ENCODE measurements at places on chromosomes 2 and 18.

- DNase-seq = no peak
Measured at GRCh38 chr2:34416856-34417255, 817.8 kb upstream of the FAM98A start.

GRCh38 chr18:34942276-34942675 is 98.9 kb upstream of the MAPRE2 start:
- DNase-seq = no peak

GRCh38 chr2:66434679-66435548 is at the start of gene MEIS1:
Gene MEIS1 (plus strand): TSS chr2:66435125. CDS start chr2:66435857, 732 bp downstream.
- no peak for DNase-seq

GRCh38 chr2:232239951-232240681 is 138.4 kb upstream of the ALPP start:
- DNase-seq = no peak

- no peak for DNase-seq
Measured at GRCh38 chr2:149483004-149483605, 104.5 kb downstream of the MMADHC start.

DNA sequence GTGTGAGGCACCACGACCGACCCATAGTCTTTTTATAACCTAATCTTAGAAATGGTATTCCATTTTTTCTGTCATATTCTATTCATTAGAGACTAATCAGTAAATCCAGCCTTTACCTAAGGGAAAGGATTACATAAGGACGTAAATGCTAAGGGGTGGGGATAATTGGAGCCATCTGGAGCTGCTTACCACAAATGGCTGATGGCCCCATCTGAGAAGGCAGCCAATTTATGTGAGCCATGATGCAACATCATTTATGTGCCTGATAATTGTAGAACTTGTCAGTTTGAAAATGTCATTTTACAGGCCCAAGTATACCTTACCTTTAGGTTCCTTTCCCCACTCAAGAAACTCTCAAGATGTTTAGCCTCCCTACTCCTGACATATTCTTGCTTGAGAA is 44.0 kb downstream of the ARHGEF33 start:
- no peak for DNase-seq

DNA sequence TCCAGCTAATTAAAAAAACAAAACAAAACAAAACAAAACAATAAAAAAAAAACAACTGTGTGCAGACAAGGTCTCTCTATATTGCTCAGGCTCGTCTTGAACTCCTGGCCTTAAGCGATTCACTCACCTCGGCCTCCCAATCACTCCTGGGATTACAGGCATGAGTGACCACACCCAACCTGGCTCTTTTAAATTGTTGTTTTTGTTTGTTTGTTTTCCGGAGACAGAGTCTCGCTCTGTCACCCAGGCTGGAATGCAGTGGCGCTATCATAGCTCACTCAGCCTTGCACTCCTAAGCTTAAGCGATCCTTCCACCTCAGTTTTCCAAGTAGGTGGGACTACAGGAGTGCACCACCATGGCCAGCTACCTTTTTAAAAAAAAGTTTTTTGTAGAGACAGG is 201.6 kb downstream of the EN1 start:
- no peak for DNase-seq

DNA sequence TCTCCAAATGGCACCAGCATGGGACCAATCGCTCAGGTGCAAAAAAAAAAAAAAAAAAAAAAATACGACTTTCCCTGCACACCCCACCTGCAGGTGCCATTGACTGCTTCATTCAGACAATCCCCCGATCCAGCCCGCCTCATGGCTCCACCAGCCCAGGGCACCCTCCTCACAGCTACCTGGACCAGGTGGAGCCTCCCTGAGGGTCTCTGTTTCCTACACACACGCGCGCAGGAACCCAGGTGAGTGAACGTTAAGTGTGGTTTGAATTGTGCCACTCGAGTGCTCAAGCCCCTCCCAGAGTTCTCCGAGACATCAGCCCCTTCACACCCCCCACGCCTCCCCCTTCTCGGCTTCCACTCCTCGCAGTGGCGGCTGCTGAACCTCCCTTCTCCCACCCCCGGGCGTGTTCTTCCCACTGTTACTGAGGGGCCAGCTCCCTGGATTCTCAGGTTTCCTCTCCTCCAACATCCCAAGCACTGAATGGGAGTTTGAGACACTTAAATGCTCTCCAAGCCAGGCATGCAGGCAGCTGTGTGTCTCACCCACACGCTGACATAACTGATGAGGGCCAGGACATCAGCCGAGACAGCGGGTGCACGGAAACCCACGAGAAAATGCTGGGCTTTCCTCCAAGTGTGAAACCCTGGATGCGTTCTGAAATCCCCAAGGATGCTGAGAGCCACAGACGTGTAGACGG is 88.8 kb upstream of the SNTG2 start:
- no peak for DNase-seq

DNA sequence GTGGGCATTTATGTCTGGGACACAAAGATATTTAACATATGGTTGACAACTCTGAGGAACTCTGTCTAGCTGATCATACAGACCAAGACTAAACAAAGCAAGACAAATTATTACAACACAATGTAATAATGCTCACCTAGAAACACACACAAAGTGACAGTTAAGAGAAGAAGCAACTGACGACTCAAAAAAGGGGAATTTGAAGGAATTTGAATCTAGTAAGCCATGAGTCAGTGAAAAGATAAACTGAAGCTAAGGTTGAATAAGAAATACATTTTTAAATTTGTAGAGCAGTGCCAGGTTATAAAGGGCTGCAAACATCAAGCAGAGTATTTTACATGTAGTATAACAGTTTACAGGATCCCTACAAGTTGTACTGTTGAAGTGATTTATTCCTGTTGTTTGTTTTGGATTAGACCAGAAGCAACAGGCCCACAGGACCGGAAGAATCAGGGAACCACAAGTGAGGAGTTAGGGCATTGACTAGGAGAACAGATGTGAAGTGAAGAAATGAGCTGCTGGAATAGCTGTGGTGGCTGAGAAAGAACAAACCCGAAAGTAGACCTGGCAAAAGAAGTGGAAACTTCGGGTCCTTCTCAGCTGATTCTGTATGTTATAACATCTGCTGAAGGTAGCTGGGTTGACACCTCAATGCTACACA is 35.6 kb downstream of the IFIH1 start:
- DNase-seq = no peak

GRCh38 chr2:162166174-162166573 is 14.1 kb upstream of the GCG start:
- DNase-seq = no peak

DNA sequence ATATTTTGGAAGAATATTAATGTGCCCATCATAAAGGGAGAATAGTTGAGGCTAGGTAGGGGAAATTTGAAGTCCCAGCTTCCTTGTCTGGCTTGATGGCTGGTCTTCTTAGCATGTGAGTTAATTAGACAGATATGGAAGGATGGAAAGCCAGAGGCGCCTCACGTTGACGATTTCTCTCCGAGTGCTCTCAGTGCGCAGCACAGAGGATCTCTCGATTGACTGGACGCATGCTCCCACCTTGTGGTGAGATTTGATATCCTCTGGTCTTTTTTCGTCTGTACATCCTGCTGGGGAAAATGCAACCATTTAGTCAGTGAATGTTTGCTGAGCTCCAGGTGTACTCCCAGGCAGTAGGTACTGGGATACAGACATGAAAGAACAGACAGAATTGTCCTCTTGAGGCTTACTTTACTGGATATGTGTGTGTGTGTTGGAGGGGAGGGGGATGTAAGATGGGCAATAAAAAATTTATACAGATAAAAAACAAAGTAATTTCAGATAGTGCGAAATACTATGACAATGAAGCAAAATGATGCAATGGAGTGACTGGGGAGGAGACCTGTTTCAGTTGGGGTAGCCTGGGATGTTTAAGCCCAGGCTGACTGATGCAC is 66.9 kb upstream of the ZNG1B start:
- DNase-seq = peak; percentile 24

DNA sequence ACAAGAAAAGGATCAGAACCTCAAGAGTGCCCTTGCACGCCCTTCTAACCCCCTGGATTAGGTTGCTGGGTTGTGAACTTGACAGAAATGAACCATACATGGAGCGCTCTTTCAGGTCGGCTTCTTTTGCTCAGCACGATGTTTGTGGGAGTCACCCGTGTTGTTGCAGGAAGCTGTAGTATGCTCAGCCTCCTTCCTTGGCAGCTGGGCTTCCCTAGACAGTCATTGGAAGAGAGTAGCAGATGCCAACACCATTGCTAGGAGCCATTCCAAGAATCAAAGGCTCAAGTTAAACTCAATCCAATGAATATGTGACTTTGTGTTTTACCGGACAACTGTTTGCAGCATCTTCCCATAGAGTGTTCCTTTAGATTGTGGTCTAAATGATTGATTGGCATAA is 47.0 kb downstream of the RAB12 start:
- DNase-seq = no peak

- no peak for DNase-seq
Measured at GRCh38 chr2:105134081-105134480, 96.2 kb downstream of the MRPS9 start.

GRCh38 chr2:25585189-25585588 is 88.2 kb downstream of the DTNB start:
- no peak for DNase-seq

DNA sequence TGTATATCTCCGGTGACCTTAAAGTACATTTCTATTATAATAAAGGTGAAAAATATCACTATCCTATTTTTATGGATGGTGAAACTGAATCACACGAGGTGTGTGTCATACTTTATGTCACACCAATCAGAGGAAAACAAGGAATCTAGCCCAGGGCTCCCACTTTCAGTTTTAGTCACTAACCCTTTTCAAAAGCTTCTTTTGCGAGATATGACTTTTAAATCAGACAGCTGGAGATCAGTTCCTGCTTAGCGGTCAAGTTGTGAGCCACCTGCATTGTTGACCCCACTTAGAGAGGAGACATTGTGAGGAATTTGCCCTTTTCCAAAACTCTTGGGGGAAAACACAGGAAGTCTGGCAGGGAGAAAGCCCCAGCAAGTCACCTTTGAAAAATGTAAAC is 70.5 kb downstream of the CPS1 start:
- DNase-seq = no peak

DNA sequence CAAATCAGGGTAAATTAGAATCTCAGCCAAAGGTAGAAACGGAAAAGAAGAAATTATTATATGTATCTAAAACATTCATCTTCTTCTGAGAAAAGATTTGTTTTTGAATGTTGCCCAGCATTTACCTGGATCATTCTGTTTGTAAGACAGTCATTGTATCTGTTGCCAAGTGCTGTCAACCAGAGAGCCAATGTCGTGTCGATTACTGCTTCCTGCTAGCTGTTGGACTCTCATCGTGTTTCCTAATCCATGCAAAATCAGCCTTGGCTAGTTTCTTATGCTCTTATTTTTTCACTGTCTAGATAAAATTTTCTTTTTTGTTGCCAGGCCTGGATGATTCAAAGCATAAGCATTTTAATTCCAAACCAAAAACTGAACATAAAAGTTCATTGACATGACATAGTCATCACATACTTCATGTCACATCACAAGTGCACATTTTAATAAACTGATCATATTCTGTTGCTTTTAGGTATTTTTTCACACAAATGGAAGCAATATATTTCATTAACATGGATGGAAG is 202.3 kb downstream of the KCNH7 start:
- no peak for DNase-seq

DNA sequence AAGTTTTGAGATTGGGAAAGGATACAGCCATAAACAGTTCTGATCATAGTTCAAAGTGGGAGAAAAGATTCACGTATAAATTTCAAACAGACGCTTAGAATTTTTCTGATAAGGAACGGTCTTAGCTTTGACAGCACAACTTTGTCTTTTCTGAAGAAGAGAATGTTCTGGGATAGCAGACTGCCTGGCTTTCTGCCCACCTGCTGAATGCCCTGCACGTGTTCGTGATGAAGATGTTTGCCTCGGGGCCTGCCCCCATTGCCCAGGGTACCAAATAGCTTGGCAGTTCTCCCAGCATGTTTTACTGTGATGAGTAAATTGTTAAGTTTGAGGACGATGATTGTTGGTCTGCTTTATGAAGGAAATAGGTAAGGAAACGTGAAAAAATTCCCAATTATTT is 4.6 kb downstream of the MRPL33 start:
- no peak for DNase-seq

DNA sequence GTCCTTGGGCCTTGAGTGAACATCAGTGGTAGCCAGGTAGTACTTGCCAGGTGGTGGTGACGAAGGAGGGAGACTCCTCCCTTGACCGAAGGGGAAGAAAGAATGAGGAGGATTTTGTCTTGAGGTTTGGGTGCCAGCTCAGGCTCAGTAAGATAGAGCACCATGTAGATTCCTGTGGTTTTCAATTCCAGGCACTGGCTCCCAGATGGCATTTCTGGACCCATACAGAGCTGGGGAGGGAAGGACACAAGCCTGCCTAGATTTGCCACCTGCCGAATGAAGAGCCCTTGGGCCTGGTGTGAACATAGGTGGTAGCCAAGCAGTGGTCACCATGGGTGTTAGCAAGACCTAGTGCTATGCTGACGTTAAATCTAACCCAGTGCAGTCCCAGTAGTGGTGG is 108.8 kb upstream of the UBE2E3 start:
- DNase-seq = no peak

- no peak for DNase-seq
Measured at GRCh38 chr2:108115868-108116267, 123.9 kb upstream of the SULT1C3 start.

DNA sequence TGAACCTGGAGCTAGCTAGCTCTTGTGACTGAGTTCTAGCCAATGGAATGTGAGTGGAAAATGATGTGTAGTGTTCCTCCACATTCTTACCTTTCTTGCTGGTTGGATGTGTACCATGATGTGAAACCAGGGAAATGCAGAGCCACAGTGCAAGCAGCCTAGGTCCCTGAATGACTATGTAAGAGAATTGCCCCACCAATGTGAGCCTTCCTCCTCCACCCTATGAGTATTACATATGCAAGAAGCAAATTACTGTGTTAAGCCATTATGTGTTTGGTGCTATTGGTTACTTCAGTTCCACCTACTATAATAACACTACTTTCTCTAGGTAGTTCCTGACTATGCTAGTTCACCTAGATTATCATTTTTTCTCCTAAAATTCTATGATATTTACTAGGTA is 39.6 kb downstream of the LCLAT1 start:
- no peak for DNase-seq

- DNase-seq = no peak
Measured at GRCh38 chr2:72841462-72842125, 15.8 kb upstream of the EXOC6B start.

- DNase-seq = no peak
Measured at GRCh38 chr18:32930695-32931301, 158.0 kb upstream of the KLHL14 start.

DNA sequence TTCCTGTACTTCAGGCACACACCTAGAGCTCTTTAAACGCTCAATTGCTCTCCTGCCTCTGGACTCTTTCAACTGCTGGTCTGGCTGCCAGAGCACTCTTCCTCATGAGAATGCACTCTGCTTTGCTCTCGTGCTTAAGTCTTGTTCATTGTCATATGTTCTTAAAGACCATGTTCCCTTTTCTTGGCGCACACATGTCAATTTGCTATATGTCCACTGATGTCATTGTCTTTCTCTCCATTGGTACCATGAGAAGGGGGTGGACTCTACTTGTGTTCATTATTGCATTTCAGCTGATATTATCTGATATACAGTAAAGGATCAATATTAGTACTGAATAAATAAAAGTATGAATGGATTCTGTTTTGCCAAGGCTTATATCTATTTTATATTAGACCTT is 16.8 kb downstream of the SPHKAP start:
- no peak for DNase-seq

GRCh38 chr2:69581774-69582581 is 61.6 kb downstream of the AAK1 start:
- no peak for DNase-seq
